NCI-H1694 treated with DMSO at 0.1 percent for 48 hours (cell line): ENCODE measurements at places on chromosomes 12 and 14.

DNA sequence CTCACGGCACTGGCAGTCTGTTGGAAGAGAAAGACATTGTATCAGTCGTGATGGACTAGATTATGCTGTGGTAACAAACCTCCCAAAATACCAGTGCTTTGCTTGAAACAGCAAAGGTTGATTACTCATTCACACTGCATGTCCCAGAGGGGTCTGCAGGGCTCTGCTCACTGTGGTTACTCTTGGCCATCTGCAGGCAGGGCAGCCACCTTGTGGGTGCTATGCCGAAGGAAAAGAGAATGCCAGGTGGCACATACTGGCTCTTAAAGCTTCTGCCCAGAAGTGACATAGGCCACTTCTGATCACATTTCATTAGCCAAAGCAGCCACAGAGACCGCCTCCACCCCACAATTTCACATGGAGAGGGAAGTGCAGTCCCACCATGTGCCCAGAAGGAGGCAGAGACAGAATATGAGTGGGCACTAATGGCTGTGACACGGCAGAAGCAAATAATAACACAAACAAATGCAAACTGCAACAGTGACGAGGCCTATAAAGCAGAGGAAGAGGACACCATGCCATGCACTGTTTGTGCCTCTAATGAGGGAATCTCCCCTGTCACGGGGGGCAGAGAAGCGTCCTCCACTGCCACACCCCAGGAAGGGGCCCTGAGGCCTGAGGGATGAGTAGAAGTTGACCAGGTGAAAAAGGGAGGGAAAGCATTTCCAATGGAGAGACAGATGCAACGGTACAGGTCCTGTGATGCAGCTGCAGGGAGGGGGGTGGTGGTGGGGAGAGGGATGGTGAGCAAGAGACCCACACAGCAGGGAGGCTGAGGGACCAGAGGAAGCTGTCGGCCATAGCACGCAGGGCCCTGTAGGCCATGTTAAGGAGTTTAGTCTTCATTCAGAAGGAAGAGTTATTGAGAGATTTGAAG, 51.7 kb upstream of the KICS2 start:
- DNase-seq = no peak

GRCh38 chr14:71996610-71997009, 64.4 kb downstream of the RGS6 start:
- no peak for DNase-seq

GRCh38 chr14:89544636-89545301, 127.7 kb upstream of the FOXN3 start:
- no peak for DNase-seq

- DNase-seq = no peak
Observed at GRCh38 chr14:80074900-80075574, 136.3 kb downstream of the DIO2 start.

DNA sequence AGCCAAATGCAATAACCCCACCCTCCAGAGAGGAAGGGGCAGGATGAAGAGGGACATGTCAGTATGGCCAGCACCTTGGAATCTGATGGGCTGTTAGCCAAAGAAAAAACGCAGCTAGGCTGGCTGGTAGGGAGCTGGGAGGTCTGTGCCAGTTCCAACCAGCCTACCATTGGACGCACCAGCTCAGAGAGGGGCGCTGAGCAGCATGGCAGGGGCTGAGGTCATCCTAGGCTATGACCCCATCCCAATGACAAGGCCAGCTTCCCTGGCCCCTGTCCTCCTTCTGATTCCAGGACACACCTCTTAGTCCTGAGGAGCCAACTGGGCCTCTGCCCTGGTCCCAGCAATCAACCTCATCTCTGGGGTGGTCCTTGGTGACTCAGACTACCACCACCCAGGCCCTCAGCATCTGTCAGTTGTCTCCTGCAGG, 12.2 kb downstream of the ACTN1 start:
- no peak for DNase-seq

DNA sequence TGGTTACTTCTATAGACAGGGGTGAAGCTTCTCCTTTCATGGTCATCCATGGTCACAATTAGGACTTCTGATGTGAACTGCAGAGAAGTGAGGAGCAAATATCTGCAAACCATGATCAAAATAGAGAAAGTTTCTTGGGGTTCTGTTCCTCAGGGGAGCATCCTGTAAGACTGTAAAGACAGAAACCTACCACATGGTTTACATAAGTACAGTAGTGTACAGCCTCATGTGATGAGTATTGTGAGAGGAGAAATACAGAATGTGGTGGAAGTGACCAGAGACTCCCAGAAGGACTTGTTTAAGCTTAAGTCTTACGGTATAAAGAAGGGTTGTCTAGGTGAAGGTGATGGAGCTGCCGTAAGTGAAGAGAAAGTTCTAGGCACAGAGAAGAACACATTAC, 484.7 kb downstream of the LRIG3 start:
- no peak for DNase-seq
